ENCODE measurements at places on chromosomes 16 and 17. TPM values are rescaled to one million over a fixed set of nuclear protein-coding genes. Genes with fewer than 3 reads are reported as not detected.

NOTUM gene
- not detected for total RNA-seq

MARCHF10 gene
- total RNA-seq: not detected

CHST6 gene
- total RNA-seq: not detected

GRCh38 chr17:31488264-31488981 lies 96.9 kb downstream of the RAB11FIP4 start:
- peak; percentile 67 for DNase-seq

- DNase-seq: no peak
These were observed 361.0 kb downstream of the CDH13 start for GRCh38 chr16:82987767-82988166.

DNA sequence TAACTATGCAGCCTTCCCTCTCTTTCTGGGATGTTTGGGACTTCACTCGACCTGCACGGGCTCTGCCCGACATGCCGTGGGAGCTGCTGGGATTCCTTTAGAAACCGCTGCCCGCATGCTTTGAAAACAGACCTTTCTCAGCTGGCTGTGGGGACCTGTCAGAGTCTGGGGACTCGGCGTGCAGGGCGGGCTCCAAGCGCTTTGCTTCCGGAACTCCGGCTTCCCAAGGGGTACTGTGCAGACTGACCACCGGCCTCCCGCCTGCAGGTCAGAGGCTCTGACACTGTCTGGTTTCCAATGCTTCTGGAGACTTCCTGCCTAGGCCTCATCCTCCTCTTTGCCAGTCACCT lies 11.8 kb downstream of the PRSS27 start:
- no peak for DNase-seq

DNA sequence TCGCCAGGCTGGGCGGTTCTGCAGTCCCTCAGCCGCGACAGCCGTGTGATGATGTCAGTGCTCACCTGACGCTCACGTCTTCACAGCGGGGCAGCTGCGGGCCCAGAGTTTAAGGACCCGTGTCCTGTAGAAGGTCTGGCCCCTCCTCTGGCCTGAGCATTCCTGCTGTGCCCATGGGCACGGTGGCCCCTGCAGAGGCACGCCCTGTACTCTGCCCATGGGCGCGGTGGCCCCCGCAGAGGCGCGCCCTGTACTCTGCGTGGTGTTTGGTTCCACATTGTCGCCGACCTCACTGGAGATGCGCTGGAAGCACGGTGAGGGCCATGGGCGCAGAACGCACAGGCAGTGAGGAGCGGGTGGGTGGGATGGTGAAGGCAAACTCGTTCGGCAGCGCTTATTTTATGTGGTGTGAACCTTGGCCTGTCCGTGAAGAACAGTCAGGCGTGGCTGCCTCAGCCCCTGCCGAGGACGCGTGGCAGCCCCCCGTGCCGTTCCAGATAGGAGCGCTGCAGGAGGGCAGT lies 122.0 kb downstream of the BANP start:
- DNase-seq: no peak
